ENCODE measurements at places on chromosomes 1 and 21.
A peak's percentile ranks its signal among the peaks of the same experiment; 100 is the strongest.

DNA sequence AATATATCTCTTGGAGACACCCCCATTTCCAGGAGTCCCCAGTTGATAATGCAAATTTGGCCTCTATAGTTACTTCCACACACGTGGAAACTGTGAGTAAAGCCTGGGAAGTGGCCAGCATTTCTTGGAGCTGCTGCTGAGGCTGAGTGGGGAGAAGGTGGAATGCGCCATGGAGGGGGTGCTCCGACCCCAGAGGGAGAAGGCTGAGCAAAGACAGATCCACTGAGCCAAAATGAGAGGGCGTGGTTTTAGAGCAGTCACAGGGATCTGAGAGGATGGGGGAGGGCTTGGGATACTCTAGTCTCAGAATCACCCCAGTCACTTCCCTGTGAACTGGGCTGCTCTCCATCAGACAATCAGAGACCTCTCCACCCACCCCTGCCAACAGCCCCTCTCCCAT is 38.7 kb downstream of the TRIM62 start:
- DNase-seq, result no peak

DNA sequence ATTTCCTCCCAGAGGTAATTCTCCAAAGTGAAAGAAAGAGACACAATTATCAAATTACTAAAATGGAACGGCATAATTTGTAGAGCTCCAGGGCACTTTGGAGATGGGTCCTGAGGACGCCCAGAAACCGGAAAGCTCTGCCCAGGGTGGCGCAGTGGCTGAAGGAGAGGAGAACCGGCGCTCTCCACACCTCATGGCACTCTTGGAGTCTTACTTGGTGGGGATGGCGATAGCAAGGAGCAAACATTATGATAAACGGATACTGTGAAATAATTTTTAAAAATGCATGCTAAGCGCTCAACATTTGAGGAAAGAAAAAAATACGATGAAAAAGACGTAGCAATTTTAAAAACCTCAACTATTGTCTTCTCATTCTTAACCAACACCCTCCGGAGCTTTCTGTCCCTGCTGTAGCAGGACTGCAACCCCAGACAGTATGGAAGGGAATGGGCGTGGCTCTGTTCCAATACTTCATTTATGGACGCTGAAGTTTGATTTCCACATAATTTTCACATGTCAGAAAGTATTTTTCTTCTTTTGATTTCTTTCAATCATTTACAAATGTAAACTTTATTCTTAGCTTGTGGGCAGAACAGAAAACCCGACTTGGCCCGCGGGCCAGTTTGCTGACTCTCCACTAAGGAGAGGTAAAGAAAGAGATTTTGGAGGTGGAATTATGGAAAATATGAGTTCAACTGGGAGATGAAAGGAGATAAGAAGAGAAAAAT is 1.1 kb downstream of the S100A11 start:
- no peak for DNase-seq

- no peak for DNase-seq
These were observed 116.5 kb upstream of the JUN start for GRCh38 chr1:58900396-58900795.

- no peak for DNase-seq
These were observed 1.5 kb upstream of the DNAJB4 start for GRCh38 chr1:78003070-78003746.

GRCh38 chr1:56450004-56450666 is 129.2 kb downstream of the PLPP3 start:
- DNase-seq, result no peak

- DNase-seq, result no peak
These were observed 132.7 kb downstream of the PLPPR4 start for GRCh38 chr1:99397029-99397428.

- DNase-seq, result no peak
These were observed 4.2 kb downstream of the TINAGL1 start for GRCh38 chr1:31580513-31580870.

DNA sequence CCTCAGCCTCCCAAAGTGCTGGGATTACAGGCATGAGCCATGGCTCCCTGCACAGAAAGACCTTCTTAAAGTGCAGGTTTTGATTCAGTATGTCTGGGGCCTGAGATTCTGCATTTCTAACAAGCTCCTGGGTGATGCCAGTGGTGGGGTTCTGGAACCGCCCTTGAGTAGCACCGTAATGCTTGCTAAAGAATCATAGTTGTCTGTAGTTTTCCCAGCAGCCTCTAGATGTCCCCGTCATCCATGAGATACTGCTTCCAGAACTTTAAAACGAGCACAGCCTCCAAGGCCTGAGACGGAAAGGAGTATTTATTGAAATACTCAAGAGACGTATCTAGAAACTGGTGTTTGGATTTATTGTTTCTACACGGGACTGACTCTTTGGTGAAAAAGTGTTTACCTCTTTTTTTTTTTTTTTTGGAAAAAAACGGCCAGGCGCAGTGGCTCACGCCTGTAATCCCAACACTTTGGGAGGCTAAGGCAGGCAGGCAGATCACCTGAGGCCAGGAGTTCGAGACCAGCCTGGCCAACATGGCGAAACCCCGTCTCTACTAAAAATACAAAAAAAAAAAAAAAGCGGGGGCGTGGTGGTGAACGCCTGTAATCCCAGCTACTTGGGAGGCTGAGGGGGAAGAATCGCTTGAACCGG is 2.6 kb upstream of the TOR3A start:
- peak; percentile 21 for DNase-seq

- DNase-seq, result no peak
These were observed 32.0 kb downstream of the VANGL2 start for GRCh38 chr1:160432371-160432786.

DNA sequence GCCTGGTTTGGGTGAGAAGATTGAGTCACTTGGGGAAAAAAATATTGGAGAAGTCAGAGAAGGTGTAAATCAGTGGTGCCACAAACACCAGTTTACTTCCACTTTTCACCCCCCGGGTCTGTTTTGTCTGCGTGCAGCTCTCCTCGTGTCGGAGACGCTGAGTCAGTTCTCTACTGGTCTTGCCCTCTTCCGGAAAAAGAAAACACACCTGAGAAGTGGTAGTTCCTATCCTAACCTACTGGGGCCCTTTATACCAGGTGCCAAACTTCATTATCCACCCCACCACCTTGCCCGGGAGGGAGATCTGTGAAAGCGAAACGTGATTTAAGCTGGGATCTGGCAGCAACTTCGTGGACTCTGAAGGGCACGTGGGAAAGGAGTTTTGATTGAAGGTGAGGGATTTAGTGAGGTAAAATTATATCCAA is 855 bp upstream of the IVNS1ABP start:
- DNase-seq, result peak; percentile 52

- DNase-seq, result peak; percentile 35
These were observed at the start of gene ABL2 for GRCh38 chr1:179229214-179230140. TSS of gene ABL2 (minus strand) at chr1:179229677. CDS start at chr1:179229397, 280 bp downstream.

DNA sequence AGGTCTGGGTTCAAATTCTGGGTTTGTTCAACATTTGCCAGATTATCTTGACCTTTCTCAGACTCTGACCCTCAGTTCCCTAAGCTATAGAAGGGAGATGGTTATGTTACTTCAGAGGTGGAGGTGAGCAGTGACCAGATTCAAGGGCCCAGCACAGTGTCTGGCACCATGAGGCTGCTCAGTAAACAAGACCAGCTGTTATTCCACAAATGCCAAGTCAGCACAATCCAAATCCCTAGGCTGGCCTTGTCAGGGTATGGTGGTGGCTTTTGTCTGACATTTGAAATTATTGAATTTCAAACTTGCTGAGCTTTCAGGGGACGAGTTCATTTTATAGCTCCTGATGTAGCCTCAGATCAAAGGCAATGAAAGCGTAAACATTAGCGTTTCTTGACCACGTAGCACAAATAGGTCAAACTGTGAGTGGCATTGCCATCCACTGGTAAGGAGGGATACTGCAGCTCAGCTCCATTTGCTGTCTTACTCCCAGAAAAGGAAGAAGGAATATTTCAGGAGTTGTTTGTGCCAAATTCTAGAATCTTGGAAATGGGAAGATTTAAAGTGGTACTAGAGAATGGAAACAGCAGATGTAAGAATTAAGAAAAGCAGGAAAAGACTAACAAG is 94.3 kb upstream of the EDN2 start:
- DNase-seq, result no peak

- no peak for DNase-seq
These were observed 250.4 kb downstream of the NFIA start for GRCh38 chr1:61332796-61333195.

DNA sequence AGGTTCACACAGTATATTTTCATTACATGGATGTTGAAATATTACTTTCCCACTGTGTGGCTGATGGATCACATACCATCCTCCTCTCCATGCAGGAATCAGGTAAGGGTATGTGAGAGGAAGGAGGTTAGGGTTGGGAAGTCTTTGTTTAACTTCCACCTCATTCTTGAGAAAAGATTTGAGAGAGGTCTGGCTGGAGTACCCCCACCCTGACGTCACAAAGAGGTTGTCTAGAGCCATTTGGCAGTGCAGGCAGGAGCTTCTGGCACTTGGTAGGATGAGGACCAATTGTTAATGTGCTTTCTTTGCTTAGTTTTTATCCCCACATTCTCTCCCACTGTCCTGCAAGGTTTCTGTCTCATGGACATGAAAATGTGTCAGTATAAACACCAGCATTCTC is 356.6 kb downstream of the DSCAM start:
- DNase-seq, result no peak

DNA sequence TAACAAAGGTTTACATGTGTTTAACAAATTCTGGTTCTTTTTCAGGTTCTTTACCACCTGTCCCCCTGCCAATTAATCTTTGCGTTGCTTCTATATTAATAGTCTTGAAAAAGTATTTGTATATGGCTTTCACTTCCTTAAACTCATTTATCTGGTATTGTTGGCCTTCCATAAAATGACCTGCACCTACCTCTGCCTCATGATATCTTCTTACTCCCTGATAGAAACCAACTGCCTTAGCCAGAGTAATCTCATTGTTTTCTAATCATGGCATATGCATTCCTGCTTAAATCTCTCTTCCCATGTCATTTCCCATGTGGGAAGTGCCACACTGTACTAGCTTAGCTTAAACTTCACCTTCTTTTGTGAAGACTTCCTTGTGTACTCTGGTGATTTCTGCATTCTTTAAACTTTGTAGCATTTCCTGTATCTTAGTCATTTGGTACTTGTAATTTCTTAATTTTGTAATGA is 8.7 kb downstream of the SMG7 start:
- DNase-seq, result no peak

DNA sequence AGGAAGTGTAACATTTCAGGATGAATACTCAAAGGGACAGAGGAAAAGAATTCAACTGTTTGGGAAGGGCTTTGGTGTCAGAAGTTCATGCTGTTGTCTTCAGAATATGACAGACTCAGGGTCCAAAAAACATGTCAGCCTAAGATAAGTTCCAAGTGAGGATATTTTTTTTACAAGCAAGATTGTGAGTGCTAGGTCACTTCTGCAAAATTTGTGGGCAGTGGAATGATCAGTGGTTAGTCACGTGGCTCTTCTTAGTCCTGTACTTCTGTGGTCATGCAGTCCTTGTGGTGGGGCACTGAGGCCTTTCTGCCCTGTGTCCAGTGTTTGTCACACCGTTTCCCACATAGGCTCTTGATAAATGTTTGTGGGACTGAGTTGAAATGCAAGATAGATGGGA is 5.2 kb downstream of the RGL1 start:
- no peak for DNase-seq

DNA sequence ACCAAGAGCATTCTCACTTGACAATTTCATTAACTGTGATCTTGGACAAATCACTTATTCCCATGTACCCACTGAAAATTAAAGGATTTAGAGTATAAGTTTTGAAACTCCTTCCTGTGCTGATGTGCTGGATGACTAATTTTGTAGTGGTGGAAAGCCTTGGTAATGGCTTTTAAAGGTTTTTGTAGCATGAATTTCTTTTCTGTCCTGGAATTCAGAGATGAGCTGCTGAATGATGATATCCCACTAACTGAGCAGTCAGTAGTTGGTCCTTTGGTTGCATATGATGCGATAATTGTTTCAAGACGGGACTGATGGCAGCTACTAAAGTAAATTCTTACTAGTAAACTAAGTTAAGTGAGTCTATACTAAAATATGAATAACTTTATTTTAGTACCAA is 5.2 kb downstream of the RPL5 start:
- DNase-seq, result no peak

GRCh38 chr1:180528868-180529470 is 26.6 kb upstream of the ACBD6 start:
- DNase-seq, result no peak

GRCh38 chr1:244303610-244303969 is 148.1 kb downstream of the ADSS2 start:
- no peak for DNase-seq

- DNase-seq, result no peak
These were observed 538.9 kb downstream of the LMO4 start for GRCh38 chr1:87867626-87868025.

GRCh38 chr1:94240822-94241221 is 3.4 kb upstream of the ARHGAP29 start:
- no peak for DNase-seq

DNA sequence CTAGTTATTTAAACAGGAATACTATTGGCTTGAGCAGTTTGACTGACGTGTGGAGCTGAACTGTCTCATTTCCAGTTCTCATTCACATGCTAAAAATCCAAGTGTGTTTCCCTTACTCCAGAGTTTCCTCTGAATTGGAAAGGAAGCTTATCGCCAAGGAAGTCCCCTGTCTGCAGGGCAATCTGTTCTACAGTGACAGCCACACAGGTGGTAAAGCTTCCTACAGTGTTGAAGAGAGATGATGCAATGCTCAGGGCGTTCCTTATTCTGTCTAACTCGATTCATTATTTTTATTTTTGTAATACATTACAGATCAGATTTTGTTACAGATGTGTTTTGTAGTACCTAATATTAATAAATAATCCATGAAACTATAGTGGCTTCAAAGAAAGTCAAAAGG is 41.3 kb downstream of the ADAMTS5 start:
- DNase-seq, result no peak

DNA sequence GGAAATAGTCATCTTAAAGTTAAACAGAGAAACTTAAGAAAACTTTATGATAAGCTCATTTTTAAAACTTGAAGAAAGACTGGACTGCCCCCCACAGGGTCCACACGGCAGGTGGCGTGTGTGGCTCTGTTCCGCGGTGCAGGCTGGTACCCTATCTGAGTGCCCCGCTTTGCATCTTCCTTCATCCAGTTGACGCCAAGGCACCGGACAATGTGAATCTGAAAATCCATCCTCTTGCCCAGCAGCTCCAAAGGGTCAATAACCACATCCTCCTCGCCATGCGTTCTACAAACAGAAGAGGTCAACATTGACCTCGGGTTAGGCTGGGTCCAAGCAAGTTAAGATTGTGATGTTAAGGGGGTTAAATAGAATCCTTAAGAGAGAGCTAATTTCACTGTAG is 54.5 kb downstream of the SCCPDH start:
- no peak for DNase-seq

GRCh38 chr21:45920824-45921600 is 60.6 kb upstream of the COL6A1 start:
- DNase-seq, result no peak
